Activated CD8-positive, alpha-beta memory T cell treated with anti-CD3 and anti-CD28 coated beads for 4 hours (primary cell): ENCODE measurements at places on chromosomes 4 and X.

- DNase-seq: no peak
These were observed 236.4 kb upstream of the TTC29 start for GRCh38 chr4:147182041-147182440.

GRCh38 chrX:132955690-132956089 is 2.7 kb downstream of the HS6ST2 start:
- no peak for DNase-seq

DNA sequence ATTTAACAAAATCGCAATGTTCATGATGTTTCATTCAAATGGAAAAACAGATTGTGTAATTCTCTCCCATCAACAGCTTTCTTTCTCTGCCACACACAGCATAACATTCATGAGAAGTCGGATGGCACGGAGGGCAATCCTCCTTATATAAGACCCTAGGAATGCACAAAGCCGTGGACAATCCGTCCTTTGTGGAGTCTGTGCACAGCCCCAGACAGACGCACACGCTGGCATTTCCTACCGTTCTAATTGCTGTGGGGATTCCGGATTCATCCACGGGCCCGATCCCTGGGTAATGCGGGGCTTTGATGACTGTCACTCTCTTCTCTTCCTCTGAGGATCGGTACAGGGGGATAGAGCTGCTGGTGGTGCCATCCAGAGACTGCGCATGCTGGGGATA is 121.9 kb upstream of the PDLIM3 start:
- DNase-seq: no peak

DNA sequence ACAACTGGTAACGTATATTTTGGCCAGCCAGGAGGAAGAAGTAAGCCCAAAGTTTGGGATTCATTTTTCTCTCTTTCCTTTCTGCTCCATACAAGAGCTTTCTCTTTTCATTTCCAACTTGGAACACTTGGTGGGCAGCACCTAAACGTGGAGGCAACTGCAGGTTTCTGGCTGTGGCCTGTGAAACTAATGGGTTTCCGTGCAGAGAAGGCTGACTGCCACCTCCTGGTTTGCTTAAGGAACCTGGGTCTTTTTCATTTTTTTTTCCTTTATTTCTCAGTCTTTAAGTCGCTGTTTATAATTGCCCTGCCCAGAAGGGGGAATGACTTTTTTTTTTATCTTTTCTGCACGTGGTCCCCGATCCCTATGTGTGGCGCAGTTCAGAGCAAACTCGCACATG is 15.4 kb downstream of the ZNF718 start:
- no peak for DNase-seq

- no peak for DNase-seq
These were observed 201.0 kb downstream of the MAB21L2 start for GRCh38 chr4:150782921-150783320.

DNA sequence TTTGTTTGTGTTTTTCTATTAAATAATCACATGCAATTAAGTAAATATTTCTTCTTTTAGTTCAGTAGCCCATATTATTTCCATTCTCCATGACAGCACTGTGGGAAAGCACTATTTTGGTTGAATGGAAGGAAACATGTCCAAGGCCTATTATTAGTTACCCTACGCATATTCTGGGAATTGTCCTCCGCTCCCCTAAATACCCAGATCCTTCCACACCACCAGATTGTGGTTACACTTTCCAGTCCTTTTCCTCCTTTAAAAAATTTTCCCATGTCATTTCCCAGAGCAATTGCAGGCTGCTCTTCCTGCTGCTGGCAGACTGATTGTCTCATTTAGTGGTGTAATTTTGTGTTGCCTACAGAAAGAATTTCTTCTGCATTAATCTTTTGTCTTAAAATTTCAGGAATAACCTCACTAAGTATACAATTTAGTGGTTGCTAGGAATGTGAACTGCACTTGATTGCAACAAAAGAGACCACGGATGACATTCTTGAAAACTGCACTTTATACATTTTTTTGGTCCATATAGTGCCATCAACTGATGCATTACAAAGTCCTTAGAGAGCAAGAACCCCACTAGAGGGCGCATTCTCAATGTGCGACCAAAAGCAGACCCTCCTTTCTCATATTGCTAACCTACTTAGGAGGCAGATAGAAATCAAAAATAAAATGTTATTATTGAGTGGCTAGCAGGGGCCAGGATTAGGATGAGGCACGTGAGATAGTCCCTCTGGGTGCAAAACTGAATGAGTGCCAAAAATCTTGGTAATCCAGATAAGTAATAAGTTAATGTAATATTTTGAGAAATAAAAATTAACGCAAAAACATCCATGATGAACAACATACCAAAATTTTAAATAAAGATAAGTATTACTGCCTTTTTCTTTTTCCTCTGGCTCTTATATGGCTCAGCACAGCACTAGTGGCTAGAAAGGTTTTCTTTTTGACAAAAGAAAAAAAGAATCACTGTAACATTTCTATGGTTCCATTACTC is 98.8 kb upstream of the IQCM start:
- DNase-seq: no peak

- DNase-seq: no peak
These were observed 10.8 kb downstream of the CLCN4 start for GRCh38 chrX:10167573-10167972.

DNA sequence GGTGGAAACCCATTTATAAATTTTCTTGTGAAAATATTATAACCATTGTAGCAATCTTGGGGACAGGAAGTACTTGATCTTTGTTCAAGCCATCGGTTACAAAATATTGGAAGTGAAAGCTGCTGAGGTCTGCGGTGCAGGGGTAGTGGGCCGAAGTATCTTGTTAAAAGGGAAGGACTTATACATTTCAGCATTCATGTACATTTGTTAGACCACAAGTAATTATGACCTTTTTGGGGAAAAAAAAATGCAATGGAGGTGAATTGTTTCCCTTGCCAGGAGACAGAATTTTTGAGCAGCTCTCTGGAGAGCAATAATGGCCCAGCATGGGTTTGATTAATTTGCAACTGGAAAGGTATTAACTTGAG is 121.3 kb downstream of the EGF start:
- no peak for DNase-seq

- DNase-seq: no peak
These were observed 8.5 kb downstream of the TAFAZZIN start for GRCh38 chrX:154419688-154420401.

DNA sequence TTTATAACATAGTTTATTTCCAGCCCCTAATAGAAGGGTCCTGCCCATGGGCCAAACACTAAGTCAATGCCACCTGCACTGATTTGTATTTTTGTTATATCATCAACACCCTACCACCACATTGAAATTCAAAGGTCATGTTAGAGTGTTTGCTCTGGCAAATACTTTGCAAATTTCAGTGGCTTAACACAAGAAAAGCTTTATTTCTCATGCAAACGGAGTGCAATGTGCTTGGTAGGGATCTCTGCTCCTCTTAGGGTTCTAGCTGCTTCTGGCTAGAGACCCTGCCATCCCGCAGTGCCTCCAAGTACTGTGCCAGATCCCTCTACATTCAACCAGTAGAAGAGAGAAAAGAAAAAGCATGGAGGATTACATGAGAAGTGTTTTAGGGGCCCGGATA is 230.8 kb upstream of the TET2 start:
- DNase-seq: no peak

DNA sequence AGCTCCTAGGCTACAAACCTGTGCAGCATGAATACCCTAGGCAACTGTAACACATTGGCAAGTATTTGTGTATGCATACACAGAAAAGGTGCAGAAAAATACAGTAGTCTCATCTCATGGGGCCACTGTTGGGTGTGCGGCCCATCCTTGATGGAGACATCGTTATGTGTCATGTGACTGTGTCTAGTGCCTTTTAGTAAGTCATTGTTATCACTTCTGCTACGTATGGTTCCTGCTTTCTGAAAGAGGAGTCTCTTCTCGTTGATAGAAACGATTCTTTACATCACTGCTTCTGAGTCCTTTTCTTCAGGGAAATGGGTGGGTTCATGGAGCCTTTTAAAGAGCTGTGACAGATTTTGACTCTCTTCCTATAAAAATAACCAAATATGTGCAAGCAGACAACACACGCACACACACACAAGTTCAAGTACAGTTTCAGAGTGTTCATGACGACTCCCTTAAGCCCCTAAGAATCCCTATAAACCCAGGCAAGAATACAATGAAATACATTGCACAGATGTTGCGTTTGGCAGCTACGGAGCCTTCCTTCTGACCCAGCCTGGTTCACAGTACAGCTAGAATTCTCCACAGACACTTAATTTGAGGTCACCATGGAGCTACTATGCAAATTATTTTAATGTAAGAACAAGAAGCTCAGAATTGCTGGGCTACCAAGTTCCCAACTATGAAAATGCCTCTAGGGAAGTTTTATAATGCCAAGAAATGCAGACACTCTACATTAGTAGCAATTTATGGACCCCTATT is 10.2 kb upstream of the STK32B start:
- DNase-seq: no peak

- DNase-seq: no peak
These were observed 179.6 kb upstream of the NOCT start for GRCh38 chr4:138835832-138836533.

DNA sequence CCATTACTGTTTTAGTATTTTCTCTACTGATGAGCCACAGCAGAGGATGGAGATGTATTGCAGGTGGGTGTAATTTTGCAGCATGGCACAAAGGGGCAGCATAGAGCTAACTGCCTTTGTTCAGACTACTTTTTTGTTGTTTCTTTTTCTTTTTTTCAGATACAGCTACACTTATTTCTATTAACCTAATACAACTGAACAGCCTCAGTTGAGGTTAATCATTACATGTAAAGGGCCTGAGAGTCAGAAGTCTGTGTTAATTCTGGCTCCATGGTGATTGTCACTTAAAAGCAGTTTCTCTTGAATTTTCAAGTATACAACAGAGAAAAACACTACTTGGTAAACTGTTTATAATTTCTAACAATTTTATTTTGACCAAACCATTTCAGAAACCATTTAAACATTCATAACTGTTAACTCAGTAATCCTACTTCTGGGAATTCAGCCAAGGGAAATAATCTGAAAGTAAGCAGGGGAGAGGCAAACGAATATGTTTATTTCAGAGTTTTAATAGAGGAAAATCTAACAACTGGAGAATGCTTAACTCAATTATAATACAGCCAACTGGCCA is 13.9 kb upstream of the PPEF2 start:
- DNase-seq: no peak

GRCh38 chr4:71992571-71993312 is 39.1 kb upstream of the NPFFR2 start:
- DNase-seq: no peak

GRCh38 chr4:100839712-100840111 is 321.9 kb upstream of the EMCN start:
- no peak for DNase-seq

DNA sequence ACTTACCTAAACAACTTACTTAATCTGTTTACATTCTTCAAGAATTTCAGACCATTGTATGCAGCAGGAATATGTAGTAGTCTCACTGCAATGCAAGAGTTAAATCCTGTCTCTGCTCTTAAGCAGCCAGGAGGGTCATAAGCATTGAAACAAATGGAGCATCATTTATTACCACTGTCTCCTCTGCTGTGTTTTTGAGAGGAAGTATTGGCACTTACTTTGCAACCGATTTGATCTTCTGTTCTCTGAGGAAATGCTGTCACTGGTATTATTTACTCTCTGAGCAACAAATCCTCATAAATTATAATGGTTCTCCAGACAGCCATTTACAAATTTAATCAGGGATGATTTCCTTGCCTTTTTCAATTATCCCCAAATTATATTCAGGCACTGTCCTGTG is 1367.1 kb downstream of the STIM2 start:
- DNase-seq: no peak

DNA sequence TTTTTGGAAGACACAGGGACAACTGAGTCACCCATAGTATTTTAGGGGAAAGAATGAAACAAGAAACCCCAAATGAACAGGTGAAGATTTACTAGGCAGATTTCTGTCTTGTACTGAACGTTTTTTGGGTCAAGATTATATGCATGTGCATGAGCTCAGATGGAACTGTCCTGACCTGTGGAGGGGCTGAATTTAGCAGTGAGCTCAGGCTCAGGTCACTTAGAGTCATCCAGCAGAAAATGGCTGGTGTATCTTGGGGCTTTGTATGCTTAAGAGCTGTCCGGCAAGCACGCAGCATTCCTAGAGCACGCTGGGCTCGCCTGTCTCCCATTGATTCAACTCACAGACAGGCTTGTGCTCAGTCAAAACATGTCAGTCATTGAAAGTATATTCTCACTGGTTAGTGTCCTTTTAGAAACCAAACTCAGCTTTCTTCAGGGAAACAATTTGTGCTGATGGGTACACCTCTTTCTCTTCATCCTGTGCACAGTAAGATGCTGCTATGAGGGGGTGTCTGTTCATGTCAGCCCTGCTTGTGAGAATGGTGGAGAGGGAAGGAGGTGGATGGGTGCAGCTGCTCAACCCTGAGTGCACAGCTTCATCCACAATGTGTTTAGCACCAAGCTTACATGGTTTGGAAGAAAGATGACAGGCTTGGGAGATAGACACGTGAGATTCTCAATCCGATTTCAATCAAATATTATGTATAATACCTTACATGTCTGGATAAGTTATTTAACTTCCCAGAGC is 47.5 kb upstream of the PDLIM3 start:
- no peak for DNase-seq

DNA sequence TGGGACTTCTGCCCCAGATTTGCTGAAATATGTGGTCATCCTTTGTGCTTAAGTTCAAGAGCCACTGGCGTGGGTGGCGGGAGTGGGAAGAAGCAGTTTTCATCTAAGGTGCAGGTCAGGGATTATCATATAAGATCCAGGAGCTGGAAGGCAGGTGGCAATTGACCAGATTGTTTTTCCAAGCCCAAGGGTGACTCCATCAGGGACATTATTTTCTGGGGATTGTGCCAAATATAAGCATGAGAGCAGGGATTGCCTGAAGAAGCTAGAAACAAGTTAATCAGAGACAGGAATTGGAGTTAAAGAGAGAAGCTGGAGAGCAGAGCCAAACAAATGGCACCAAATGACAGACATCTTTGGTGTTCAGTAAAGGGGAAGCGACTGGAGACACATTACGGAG is 19.4 kb upstream of the SEL1L3 start:
- no peak for DNase-seq

DNA sequence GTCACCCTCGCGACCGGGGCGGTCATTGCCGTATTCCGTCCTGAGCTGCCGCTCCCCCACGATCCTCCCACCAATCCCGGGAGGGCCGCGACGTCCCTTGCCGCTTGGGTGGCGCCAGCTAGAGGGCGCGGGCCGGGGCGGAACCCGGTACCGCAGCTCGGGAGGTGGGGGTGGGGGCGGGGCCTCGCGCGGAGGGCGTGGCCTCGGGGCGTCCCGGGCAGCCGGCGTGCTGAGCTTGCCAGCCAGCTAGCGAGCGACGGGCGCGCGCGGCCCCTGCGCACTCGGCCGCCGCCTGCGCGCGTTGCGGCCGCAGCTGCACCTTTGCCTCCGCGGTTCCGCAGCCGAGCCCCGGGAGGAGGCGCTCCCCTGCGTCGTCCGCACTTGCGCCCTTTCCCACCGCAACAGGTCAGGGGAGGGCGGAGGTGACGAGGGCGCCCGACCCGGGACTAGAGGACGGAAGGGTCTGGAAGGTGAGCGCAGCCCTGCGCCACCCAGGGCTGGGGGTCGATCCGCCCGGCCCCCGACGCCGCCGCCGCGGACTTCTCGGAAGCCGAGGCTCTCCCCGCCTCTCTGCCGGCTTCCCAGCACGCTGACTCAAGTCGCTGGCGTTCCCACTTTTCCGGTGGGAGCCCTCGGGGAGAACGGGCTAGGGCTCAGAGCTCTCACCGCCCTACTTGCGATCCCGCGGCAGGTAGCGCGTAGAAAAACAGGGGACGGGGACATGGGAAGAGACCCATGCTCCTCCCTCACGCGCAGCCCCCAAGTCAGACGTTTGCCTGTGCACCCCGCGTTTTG is at the start of gene AFF1:
Gene AFF1 (plus strand): TSS at position 241 of the 795 bp plus-strand sequence. CDS start 13,523 bp downstream, outside the sequence.
- DNase-seq: peak; percentile 70
